NK-92 treated with Interleukin-12 subunit alpha and Interleukin-12 subunit beta, amount 100 ng/mL, for 24 hours (cell line): ENCODE measurements at places on chromosomes 2 and 18.

GRCh38 chr2:216362730-216363129 lies 9.6 kb downstream of the MARCHF4 start:
- no peak for DNase-seq

- no peak for DNase-seq
These were observed 437.6 kb downstream of the NCKAP5 start for GRCh38 chr2:133130548-133131246.

- DNase-seq: no peak
These were observed 26.7 kb downstream of the XDH start for GRCh38 chr2:31387850-31388249.

GRCh38 chr2:8132879-8133278 lies 549.0 kb upstream of the ID2 start:
- DNase-seq: no peak

GRCh38 chr18:25830787-25831186 lies 259.6 kb downstream of the SS18 start:
- DNase-seq: no peak

- no peak for DNase-seq
These were observed 17.7 kb downstream of the FIGN start for GRCh38 chr2:163717993-163718680.

DNA sequence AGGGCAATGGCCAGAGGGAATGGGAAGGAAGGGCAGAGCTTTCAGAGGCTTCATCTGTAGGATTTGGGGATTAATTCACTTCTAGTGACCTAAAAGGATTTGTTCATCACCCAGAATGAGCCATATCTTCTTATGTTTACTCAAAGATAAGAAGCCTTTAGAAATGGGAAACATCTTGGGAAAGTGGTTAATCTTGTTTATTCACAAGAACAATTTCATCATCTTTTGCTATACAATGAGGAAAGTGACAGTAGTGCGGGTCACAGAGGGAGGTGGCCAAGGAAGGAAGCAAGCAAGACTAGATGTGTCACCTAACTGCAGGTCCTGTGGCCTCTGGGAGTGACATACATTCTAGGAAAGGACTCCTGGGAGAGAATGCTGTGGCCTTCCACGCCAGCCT lies 140.4 kb upstream of the ALPP start:
- no peak for DNase-seq

GRCh38 chr2:81542119-81542518 lies 1237.6 kb upstream of the LRRTM1 start:
- DNase-seq: no peak

DNA sequence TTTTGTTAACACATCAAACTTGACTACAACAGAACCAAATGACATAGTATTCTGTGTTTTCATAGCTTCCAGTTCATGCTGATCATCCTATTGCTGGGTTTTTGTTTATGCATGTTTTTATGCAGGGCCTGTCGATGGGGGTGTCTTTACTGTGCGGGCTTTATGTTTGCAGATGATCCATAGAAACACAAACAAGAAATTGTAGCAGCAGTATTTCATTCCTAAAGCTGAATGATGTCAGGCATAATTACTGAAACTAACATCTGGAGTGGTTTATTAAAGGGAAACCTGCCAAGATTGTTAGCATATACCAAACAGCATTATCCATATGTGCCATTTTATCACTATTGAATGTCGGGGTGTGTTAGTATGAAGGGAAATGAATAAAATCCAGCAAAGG lies 129.7 kb downstream of the PTPRM start:
- DNase-seq: no peak

GRCh38 chr18:5162111-5162510 lies 34.9 kb downstream of the AKAIN1 start:
- no peak for DNase-seq
